ENCODE measurements at places on chromosomes 5 and 9.

DNA sequence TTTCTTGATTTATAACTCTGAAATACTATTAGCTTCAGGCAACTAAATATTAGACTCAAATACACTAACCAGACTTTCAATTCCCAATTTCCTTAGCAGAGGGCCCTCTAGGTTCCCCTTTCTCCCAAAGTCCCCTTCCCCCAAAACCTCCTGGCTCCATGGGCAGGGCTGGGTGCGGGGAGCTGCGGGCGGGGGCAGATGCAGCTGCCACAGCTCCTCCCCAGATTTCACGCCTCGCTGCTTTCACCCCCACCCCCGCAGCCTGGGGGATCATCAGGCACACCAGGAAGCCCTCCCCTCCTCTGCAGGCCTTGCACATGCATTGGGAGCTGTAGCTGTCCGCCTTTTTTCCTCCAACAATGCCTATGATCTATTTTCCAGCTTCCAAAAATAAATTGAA lies 82.8 kb upstream of the SPATA31C2 start:
- no peak for DNase-seq

DNA sequence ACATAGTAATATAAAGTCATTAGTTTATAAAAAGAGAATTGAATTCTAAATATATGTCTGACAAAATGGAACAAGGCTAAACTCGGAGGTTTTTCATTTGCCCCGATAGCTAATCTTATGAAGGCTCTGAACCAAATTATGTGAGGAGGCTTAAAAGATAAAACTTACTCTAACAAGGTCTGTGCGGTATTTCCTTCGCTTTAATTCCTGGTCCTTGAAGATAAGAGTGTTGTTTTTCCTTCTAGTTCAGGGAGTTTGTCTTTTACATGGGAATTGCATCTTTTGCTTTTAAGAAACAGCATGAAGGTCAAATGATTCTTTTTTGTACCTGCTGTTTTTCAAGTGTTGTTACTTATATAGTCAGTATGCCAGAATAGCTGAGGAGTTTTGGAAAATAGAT lies 68.2 kb downstream of the UBE2QL1 start:
- no peak for DNase-seq

GRCh38 chr9:112378328-112379176 lies 1.4 kb upstream of the HSDL2 start:
- DNase-seq, result peak; percentile 29

GRCh38 chr9:89564346-89564878 lies 40.4 kb upstream of the GADD45G start:
- DNase-seq, result no peak

DNA sequence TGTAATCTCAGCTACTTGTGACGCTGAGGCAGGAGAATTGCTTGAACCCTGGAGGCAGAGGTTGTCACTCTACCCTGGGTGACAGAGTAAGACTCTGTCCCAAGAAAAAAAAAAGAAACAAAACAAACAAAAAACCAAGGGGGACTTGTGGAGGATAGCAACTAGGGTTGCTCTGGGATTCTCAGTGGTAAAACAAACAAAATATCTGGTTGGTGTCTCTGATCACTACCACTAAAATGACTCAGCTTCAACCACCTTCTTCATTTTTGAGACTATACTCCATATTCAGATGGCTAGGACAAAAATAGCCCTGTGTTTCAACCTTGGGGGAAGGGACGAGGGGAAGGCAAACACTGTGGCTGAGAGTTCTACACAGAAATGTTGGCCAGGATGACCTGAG lies 110.3 kb downstream of the ARRDC3 start:
- no peak for DNase-seq

GRCh38 chr5:168334695-168335094 lies 43.2 kb downstream of the WWC1 start:
- DNase-seq, result no peak

DNA sequence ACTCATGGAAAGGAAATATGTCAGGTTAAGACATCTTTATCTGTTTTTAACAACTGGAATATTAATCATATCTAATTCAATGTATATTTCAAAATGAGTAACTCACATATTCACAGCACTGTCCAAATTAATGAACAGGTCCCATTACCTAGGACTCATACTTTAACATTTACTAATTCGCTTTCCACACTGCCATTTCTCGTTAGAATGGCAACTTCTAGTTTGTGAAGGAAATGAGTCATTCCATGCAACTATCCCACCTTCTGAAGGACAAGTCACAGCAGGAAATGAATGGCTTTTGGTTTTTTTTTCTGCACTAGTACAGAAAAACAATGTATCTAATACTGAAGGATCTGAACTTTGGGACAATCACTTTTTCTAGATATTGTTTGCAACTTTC lies 24.6 kb upstream of the IFNK start:
- no peak for DNase-seq

- DNase-seq, result no peak
Observed at GRCh38 chr5:170538096-170538465, 34.3 kb downstream of the KCNIP1 start.

- no peak for DNase-seq
Observed at GRCh38 chr5:147417135-147417813, 92.6 kb downstream of the DPYSL3 start.

- DNase-seq, result no peak
Observed at GRCh38 chr5:178474562-178475184, 115.5 kb downstream of the COL23A1 start.

- DNase-seq, result no peak
Observed at GRCh38 chr5:56039985-56040384, 45.2 kb upstream of the IL6ST start.

- no peak for DNase-seq
Observed at GRCh38 chr9:126304971-126305320, 21.7 kb upstream of the MVB12B start.

- peak; percentile 65 for DNase-seq
Observed at GRCh38 chr9:20623021-20623747, 885 bp upstream of the MLLT3 start.

All from activated naive CD4-positive, alpha-beta T cell treated with anti-CD3 and anti-CD28 coated beads, Interleukin-2, amount 50 U/mL, for 16 hours (primary cell).